ENCODE measurements at places on chromosomes 5 and 9. TPM values are rescaled to one million over a fixed set of nuclear protein-coding genes. Genes with fewer than 3 reads are reported as not detected.

DNA sequence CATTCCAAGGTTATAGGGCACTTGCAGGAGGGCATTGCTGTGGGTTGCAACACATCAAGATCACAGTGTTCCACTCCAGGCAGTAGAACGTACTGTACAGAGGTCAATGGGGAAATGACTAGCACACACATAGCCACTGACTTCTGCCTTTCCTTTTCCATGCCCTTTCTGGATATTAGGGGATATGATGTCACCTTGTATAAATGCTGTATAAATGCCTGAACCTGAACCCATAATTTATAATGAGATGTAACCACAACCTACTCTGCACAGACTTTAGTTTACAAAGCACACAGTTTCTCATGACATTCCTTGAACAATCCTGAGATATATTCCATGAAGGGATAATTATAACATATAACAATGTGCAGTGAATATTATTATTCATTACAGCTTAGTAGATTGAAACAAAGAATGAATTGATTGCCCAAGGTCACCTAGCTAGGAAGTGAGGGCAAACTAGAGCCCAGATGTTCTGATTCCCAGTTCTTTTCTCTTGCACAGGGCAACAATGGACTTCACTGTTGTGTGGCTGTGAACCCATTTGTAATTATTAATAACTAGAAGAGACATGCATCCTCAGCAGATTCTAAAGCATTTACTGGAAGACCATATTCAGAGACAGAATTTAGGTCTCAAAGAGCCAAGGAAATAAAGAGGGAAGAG, 5.6 kb upstream of the ABLIM3 start:
- DNase-seq = no peak

DNA sequence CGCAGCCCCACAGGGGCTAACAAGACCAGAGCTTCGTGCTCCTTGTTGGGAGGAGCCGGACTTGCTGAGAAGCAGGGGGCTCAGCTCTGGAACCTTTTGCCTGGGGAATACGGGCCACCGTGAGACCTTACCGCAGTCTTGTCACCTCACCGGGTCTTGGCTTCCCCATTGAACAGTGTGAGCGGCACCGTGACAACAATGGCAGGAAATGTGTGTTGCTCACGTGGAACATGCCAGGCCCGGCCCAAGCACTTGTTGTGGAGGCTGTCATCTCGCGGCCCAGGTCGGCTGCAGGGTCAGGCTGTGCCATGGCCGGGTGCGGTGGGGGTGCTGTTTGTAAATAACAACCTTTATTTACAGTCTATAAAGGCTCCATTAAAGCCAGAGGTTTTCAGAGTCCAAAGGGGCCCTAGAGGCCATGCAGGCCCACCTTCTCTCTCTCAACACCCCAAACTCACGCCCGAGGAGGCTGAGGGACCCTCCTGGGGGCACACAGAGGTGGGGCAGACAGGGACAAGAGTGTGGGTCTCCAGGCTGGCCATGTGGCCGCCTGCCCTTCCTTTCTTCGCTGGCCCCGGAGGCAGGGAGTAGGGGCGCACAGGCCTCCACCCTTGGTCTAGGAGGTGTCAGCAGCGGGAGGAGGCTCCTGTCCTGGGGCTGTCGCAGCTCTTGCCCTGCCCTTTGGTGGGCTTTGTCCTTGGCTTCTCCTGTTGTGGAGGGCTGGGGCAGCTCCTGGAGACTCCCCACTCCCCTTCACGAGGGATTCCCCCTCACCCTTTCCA, 79.7 kb downstream of the TSPAN17 start:
- no peak for DNase-seq

DNA sequence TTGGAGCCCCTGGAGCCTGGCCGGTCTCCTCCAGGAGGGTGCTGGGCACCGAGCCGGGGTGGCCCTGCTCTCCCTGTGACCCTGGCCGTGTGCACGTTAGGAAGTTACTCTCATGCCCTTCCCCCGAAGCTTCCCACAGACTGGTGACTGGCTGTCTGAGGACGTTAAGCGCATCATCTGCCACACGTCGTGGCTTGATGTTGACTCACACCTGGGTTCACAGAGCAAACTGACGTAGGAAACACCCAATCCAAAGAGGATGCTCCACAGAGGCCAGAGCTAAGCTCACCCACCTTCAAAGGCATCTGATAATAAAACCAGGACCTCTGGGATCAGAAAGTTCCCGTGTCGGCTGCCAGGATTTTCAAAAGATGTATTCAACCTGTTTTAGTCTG, 152.9 kb upstream of the PHYKPL start:
- no peak for DNase-seq

DNA sequence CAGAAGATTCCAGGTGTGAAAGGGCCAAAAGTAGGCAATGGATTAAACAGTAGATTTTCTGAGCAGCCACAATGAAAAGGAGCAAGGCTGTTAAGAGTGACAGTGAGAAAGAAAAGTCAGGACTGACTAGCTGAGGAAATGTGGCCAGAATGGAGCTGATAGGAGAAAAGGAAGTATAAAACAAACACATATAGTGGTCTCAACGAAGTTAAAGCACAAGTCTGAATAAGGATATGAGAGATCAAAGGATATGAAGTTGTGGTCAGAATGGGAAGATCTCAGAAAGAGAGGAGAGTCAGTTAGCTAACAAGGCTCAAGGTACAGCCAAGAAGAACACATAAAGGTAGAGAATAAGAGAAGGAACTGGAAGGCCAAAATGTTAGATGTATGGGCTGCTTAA, 39.9 kb downstream of the FNIP1 start:
- DNase-seq = no peak

- no peak for DNase-seq
Observed at GRCh38 chr9:127838375-127839078, 15.9 kb downstream of the ENG start.

DNA sequence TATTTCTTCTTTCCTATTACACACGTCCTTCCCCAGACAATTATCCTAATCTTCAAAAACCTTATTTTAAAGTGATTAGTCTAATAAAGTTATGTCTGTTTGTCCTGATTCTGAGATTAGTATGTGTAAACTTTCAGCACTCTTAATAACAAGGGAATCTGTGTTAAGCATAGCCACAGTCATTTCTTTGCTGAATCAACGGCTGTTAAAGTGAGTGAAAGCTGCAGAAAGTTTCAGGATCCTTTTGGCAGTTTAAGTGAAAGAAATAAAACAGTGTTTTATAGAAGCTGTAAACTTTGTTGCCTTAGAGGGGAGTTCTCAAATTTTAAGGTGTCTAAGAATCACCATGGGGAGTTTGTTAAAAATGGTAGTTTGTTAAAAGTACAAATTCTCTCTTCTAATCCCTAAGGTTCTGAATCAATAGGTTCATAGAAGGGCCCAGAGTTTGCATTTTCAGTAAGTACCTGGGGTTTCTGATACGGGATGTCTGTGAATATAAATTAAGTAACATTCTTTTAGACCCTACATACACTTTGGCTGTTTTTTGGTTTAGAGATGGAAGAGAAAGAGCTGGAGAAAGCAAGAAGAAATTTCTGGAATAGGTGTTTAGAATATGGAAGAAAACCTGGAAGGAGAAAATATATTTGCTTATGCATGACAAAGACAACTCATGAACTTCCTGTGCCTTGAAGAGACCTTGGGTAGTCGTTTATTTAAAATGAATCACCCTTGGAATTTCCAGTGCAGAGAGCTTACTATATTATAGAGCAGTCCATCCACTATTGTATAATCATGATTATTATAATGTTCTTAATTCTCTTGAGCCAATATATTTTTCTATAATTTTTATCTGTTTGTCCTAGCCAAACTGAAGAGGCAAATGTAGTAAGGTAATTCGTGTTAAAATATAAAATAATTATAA, 45.7 kb downstream of the SCAMP1 start:
- no peak for DNase-seq

DNA sequence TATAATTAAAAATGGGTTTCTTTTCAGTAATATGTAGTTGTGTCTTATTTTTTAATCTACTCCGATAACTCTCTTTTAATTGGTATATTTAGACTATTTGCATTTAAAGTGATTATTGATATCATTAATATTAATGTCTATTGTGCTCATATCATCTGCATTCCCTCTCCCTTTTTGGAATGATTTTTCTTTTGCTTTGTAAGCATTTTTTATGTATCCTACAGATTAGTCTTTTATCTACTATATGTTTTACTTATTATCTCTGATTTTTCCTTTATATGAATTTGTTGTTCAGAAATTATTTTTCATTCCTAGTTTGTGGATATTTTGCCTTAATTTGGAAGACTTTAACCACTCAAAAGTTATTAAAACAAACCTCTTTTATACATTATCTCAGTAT, 34.0 kb downstream of the NDUFS4 start:
- DNase-seq = no peak

DNA sequence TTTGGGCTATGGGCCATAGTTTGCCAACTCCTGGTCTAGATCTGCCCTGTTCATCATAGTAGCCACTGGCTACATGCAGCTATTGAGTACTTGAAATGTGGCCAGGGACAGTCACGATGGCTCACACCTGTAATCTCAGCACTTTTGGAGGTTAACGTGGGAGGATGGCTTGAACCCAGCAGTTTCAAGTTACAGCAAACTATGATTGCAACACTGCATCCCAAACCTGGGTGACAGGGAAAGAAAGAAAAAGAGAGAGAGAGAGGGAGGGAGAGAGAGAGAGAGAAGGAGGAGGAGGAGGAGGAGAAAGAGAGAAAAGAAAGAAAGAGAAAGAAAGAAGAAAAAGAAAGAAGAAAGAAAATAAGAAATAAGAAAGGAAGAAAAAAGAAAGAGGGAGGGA, 5.1 kb upstream of the GMCL2 start:
- DNase-seq = no peak

DNA sequence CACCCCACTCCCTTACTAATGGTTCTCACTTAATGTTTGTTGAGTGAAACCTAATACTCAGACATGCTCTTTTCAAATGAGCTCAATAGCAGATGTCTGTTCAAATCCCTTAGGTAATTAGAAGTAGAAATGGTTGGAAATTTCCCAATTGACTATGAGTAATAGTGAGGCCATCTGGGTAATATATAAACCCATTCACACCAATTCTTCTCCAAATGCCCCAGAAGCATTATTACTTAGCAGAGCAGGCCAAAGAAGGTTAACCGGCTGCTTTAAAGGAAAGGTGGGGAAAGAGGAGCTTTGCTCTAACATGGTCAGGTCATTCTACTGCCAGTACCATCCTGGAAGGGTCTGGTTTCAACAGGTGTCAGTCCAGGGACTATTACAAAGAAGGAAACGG, 119.5 kb upstream of the MTAP start:
- no peak for DNase-seq

DNA sequence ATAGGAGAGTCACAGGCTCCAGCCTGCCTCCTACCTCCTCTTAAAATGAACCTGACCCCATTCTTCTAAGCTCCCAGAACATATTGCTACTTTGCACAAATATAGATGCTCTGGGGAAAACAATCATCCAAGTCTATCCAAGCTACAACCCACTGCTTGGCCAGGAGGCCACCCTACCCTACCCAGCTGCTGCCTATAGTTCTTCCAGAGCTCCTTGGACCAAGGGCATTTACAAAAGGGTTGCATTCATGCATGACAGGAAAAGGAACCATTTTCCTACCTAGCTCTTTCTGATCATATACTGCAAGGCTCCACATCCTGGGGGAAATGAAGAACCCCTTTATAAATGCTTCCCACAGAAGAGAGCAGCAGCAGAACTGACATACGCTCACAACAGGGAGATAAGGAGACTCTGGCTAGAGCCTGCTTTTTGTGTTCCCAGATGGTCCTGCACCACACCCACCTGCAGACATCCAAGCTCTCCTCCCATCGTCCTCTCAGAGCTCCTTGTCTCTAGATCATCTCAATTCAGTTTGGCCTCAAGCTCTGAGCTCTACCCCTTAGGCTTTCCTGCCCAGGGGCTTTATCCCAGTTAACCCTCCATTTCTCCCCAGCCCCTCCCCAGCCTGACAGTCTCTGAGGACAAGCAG, 185.5 kb downstream of the SPOCK1 start:
- DNase-seq = no peak

DNA sequence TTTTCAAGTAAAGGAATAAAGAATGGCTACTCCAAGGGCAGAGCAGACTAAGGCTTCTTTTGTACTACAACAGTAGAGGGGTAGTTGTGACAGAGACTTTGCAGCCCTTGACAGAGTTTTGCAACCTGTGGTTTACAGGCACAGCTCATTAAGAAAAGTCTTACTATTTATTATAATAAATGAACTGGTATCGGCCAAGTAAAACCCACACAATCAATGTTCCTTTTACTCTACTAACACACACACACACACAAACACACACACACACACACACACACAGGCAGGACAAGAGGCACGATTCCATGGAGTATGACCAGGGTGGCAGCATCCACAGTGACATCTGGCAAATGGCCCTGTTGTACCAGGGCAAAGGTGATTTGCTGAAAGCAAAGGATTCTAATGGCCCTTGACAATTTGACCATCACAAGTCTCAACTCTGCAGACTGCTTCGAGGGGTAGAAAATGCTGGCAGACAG, 59.1 kb upstream of the GOLPH3 start:
- no peak for DNase-seq

GRCh38 chr5:173507171-173507570, 109.3 kb downstream of the BOD1 start:
- DNase-seq = no peak

DNA sequence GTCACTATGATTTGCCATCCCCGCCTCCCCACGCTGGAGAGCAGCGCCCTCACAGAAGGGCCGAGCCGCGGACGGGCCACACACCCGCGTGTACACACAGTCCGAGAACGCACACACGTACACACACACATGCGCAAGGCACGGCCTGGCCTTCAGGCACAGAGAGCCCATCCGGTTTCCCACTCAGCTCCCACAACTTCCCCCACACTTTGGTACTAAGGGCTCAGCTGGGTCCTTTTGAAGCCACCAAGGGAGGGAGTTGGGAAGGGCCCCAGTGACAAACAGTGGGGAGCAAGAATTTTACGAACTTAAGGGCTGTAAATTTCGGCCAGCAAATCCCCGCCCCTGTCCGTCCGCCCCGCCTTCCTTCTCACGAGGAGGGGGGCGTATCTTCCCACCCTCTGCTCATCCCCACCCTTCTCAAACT, 133.3 kb upstream of the HAND1 start:
- DNase-seq = no peak

DNA sequence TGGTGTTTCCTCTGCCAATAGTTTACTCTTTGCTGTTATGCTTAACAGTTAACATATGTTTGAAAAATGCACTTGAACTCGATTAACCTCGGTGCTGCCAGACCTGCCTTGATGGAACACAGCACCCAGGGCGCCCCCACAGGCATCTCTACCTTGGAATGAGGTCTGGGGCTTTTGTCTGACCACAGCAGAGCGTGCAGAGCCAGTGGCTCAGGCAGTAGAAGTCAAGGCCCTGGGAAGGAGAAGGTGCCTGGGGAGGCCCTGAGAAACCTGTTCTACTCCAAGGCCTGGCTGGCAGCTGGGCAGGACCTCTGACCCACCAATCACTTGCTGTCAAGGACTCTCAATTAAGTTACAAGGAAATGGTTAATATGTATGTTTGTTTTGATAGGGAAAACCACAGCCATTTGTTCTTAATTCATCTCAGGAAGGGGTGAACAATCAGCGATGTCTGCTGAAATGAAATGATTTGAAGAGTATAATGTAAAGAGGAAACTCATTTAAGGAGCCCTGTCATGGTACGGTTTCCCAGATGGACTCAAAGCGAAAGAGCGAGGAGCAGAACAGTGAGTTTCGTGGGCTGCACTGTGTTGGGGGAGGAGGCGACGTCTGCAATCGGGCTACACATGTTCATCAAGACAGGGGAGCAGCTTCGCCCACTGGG, 21.9 kb downstream of the MACROH2A1 start:
- DNase-seq = no peak

GNG10 gene
- 46.8 TPM for total RNA-seq

LHX6 gene
- 4.1 TPM for total RNA-seq
